Activated naive CD4-positive, alpha-beta T cell treated with anti-CD3 and anti-CD28 coated beads, Interleukin-2, amount 50 U/mL, for 16 hours (primary cell): ENCODE measurements at places on chromosomes 13 and 19.
A peak's percentile ranks its signal among the peaks of the same experiment; 100 is the strongest.

DNA sequence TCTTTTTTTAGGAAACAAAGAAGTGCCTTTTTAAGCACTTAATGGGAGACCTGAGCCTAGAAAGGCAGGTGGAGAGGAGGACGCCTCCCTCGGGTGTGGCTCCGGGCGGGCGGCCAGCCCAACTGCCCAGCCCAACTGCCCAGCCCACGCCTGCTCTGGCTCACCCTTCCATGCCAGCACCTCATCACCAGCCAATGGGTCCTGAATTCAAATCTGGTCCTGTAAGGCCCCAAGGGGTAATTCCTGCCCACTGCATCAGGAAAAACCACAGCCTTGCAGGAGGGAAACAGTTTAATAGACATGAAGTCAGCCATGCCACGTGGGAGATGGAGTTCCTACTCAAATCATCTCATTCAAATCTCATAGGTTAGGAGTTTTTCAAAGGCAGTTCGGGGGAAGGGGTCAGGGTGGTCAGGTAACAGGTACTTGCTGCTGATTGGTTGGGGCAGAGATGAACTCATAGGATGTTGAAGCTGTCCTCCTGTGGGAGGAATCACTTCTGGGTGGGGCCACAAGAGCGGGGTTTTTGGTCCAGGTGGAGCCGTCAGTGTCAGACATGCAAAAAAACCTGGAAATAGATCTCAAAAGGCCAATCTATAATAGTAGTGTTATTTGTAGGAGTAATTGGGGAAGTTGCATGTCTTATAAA is 64.9 kb downstream of the HSPH1 start:
- no peak for DNase-seq

GRCh38 chr19:1873524-1874473 is 10.4 kb upstream of the KLF16 start:
- DNase-seq: no peak

- no peak for DNase-seq
These were observed 35.1 kb downstream of the ELF1 start for GRCh38 chr13:40983725-40984667.

DNA sequence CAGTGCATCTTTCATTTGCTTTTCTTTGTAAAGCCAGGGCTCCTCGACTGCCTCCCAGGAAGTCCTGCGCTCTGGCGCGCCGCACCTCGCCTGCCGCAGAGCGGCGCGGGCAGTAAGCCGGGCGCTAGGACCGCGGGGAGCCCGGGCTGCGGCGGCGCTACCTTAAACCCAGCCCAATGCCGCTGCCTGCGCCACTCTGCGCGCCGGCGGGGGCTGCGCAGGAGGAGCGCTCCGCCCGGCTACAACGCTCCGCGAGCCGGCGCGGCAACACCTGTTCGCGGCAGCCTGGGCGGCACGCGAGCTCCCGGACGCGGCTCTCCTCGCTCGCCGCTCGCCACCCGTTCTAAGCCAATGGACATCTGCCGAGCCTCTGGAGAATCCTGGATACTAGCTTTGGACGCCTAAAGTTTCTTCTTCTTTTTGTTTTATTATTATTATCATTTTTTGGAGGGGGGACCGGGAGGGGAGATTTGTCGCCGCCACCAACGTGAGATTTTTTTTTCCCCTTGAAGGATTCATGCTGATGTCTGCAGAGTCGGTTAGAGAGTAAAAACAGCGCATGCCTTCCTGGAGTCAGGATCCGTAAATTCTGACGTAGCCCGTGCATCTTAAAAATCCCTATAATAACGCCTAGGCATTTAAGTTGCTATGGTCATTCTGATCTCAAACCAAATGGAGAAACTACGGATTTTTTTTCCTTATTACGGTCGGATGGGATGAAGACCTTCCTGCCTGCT is at the start of gene FGF9:
FGF9 (plus strand) TSS at position 191 of the 737 bp plus-strand sequence. CDS start 840 bp downstream, outside the sequence.
- DNase-seq: peak; percentile 85

- DNase-seq: peak; percentile 44
These were observed 1.4 kb downstream of the RASA3 start for GRCh38 chr13:114130837-114131582.

GRCh38 chr13:87244256-87244890 is 426.8 kb upstream of the SLITRK5 start:
- no peak for DNase-seq

GRCh38 chr13:109494925-109495369 is 291.4 kb downstream of the IRS2 start:
- no peak for DNase-seq

DNA sequence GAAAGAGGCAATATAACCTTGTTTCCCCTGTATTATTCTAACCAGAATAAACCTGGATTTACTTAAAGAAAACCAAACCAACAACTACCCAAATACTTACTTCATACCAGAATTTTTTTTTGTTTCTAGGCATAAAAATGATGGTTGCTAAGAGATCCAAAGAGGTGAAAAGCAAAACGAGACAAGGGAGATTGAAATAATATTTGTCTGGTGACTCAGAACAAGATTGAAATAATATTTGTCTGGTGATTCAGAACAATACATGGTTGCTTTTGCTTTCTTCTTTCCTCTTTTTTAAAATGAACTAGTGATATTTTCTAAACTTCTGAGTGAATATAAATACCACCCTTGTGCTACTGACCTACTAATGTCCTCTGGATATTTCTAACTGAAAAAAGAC is 592.9 kb downstream of the KCTD12 start:
- DNase-seq: no peak

GRCh38 chr13:49533591-49534269 is 38.0 kb downstream of the PHF11 start:
- DNase-seq: no peak

DNA sequence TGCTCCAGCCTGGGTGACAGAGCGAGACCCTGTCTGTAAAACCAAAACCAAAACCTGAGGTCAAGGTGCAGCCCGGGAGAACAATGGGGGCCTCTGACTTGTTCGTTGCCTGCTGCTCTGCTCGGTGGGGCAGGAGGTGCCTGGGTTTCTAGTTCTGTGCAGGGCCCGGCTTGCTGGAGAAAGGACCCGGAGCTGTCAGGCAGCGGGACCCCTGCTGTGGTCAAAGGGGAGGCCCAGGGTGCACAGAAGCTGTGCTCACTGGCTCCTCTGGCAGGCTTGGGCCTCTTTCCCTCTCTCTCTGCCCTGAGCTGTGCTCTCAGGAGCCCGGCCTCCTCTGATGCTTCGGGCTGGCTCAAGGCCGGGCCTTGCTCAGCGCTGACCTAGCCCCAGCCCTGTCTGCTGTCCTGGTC is 3.5 kb downstream of the LRP3 start:
- no peak for DNase-seq

DNA sequence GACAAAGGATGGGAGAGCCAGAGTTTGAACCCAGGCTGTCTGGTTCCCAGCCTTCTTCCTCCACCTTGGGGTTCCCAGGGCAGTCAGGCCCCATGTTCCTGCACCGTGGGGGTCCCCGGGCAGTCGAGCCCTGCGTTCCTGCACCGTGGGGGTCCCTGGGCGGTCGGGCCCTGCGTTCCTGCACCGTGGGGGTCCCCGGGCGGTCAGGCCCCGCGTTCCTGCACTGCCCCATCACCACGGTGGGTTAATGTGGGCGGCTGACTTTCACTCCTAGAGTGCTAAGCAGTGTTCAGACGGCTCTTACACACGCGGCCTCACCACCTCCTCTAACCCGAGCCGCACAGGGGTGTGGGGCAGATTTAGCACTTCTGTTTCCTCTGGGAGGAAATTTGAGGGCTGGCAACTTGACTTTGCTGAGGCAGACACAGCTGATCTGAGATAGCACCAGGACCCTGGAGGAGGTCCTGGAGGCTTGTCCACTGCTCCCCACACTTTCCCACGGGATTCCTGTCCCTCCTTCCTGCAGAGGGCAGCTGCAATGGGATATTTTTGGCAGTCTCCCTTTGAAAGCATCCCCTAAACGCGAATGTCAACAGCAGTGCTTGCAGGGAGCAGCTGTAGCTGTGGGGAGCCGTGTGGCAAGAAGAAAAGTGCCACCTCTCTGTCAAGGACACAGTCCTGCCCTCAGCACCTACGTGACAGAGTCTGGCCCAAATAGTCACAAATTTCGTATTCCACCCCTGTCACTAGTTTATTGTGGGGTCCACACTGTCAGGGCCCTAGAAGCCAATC is 239.4 kb downstream of the TEX29 start:
- no peak for DNase-seq

DNA sequence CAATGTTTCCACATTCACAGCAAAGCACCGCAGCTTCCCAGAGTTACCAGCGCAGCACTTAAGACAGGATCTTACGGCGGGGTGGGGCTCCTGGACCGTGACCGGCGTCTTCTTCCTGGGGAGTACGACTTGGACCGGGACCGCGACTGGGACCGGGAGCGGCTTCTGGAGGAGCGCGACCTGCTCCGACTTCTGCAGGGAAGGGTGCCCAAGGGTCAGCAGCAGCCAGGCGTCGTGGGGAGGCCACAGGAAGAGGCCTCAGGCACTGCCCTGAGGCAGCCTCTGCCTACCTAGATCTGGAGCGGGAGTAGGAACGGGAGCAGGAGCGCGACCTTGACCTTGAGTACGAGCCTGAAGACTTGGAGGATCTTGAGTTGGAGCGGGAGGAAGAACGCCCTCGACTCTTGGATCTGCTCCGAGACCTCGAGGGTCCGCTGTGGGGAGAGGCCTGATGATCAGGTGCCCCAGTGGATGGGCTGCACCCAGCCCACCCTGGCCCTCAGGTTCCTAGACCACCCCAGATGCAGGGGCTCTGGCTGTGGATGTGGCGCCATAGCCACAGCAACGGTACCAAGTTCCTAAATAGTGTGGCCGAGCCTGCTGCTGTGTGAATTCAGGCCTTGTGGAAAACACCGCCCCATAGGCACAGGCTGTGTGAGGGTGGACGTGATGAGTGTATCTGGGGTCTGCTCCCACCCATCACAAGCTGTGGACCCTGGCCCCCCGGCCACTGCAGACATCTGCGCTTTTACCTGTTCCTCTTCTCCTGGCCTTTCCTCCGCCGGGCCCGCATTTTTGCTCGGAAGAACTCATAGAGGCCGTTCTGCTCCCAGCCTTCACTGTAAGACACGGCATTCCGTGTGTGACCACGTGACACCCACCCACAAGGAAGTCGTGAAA is 21.9 kb downstream of the CHERP start:
- no peak for DNase-seq

DNA sequence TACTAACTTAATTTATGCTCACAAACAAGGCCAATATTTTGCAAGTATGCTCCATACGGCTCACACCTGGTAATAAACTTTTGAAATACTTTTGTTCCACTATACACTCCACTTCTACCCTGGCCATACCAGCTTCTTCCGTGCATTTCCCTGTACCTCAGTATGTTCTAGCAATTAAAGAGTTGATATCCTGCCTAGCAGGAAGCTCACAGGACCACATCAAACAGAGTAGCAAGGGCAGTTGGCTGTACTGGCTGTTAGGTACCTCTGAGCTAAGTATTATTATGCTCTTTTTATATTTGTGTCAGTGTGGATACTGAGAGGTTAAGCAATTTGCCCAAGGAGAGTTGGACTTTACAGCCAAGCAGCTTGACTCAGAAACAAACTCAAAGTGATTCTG is 257.7 kb downstream of the SLITRK6 start:
- DNase-seq: no peak

GRCh38 chr19:37943480-37943879 is 36.5 kb downstream of the SIPA1L3 start:
- DNase-seq: no peak

DNA sequence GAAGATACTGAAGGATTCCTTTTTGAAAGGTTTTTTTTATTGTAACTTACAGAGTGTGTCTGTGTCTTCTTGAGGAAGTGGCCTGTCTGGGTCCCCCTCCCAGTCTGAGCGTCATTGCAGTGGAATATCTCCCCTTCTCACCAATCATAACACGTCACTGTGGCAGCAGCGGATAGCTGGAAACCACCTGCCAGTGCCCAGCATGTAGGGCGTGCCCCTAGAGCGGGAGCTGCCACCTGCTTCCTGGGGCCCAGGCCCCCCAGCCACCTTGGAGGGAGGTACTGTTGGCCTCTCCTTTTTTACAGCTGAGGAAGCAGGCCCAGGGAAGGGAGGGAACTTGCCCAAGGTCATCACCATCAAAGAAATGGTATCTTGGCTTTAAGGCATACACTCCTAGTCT is 4.6 kb upstream of the DNM2 start:
- no peak for DNase-seq

- DNase-seq: no peak
These were observed 43.5 kb upstream of the NPAS1 start for GRCh38 chr19:46975925-46976782.

GRCh38 chr13:46881621-46882020 is 15.2 kb downstream of the HTR2A start:
- no peak for DNase-seq

DNA sequence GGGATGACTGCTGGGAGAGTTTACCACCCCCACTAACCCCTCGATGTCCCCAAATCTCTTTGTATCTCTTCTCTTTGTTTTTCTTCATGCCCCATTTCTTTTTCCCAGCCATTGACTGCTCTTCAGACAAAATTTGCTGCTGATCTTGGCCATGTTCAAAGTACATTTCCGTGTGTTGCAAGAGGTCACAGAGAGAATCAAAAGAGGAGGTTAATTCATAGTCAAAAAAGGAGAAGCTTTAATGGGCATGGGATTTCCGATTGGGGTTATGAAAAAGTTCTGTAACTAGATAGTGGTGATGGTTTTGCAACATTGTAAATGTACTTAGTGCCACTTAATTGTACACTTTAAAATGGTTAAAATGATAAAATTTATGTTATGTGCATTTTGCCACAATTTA is 121.1 kb downstream of the FLT1 start:
- DNase-seq: no peak

DNA sequence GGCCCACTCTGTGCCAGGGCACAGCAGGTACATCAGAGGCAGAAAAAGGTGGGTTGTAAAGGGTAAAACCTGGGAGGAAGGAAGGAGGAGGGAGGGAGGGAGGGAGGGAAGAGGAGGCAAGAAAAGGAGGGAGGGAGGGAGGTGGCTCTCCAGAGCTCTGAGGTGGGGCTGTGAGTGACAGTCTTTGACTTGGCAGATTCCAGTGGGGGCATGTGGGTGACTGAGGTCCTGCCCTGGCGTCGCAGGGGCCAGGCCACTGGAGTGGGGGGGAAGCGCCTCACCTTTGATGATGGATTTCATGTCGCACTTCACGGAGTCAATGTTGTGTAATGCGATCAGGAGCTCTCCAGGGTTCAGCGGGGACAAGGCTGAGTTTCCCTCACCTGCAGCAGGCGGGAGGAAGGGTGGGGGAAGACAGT is 6.0 kb upstream of the RSPH6A start:
- no peak for DNase-seq
